SK-N-SH (cell line): ENCODE measurements at places on chromosomes 12 and 14.

GRCh38 chr14:104852280-104852663, 12.8 kb upstream of the CEP170B start:
- peak; percentile 17 for DNase-seq

- DNase-seq = no peak
These were observed 107.2 kb downstream of the SCAF11 start for GRCh38 chr12:45883187-45883586.

DNA sequence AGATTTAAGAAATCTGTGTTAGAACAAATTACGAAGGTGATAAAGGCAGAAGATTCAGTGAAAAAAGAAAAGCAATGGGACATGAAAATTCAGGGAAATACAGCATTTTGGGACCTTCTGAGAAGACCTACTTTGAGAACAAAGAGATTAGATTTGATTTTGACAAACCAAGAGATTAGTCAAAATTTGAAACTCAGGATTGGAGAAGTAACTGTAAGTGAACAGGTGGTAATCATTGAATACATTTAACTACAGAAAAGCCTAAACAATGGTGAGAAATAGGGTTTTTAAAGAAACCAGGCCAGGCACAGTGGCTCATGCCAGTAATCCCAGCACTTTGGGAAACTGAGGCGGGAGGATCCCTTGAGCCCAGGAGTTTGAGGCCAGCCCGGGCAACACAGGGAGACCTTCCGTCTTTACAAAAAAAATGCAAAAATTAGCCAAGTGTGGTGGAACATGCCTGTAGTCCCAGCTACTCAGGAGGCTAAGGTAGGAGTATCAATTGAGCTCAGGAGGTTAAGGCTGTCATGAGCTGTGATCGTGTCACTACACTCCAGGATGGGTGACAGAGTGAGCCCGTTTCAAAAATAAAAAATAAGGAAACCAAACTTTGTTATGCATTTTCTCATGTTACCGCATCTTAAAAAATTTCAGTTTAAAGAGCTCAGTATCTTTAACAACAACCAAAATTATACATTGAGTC, 8.9 kb upstream of the SAV1 start:
- no peak for DNase-seq

- no peak for DNase-seq
These were observed 6.0 kb downstream of the FBXW8 start for GRCh38 chr12:116916714-116917114.

GRCh38 chr14:86766469-86766868, 1226.5 kb downstream of the GALC start:
- no peak for DNase-seq

DNA sequence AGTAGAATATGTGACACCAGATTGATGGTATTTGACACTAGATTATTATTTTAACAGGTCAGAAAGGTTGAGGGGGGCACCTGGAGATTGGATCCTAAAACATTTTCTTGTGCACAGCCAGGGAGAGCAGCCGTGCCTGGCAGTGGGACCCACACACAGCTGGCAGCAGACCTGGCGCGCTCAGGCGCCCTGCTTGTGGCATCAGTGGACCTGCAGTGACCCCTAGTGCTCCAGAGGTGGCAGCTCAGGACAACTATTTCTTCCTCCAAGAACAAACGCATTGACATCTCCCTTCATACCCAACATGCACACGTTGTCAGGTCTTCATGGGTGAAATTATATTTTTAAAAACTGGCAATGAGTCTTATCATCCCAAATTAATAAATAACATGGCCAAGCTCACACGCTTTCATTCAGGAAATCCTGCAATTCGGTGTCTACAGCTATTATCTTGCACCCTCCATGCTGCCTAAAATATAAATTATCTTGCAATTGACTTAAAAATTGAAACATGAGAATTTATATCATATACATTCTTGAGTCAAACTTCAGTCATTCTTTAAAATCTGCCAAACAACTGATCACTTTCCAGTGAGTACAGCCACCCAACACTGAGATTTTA, 7.7 kb upstream of the TMEM132D start:
- peak; percentile 80 for DNase-seq

DNA sequence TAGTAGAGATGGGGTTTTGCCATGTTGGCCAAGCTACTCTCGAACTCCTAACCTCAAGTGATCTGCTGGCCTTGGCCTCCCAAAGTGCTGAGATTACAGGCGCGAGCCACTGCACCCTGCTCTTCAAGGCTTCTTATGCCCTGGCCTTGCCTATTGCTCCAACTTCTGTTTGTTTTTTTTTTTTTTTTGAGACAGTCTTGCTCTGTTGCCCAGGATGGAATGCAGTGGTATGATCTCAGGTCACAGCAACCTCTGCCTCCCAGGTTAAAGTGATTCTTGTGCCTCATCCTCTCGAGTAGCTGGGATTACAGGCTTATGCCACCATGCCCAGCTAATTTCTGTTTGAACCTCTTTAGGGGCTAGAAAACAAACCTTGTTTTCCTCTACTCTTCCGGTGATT, 6.0 kb upstream of the ABCD4 start:
- DNase-seq = no peak

DNA sequence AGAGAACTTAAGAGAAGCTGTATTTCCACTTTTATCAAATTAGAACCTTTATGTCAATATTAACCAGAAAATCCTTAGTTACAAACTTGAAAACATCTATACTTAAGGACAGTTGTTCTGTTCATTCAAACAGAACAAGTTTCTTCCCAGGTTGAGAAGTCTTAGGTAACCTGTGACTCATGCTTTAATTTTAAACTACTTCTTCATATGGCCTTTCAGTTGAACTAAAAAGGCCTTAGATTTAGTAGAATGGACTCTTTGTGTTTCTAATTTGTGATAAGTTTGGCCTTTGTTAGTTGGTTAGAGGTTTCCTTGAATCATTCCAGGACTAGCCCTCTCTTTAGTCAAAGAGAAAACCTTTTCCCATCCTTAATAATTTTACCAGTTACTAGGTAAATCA, 274.2 kb downstream of the FUT8 start:
- no peak for DNase-seq

DNA sequence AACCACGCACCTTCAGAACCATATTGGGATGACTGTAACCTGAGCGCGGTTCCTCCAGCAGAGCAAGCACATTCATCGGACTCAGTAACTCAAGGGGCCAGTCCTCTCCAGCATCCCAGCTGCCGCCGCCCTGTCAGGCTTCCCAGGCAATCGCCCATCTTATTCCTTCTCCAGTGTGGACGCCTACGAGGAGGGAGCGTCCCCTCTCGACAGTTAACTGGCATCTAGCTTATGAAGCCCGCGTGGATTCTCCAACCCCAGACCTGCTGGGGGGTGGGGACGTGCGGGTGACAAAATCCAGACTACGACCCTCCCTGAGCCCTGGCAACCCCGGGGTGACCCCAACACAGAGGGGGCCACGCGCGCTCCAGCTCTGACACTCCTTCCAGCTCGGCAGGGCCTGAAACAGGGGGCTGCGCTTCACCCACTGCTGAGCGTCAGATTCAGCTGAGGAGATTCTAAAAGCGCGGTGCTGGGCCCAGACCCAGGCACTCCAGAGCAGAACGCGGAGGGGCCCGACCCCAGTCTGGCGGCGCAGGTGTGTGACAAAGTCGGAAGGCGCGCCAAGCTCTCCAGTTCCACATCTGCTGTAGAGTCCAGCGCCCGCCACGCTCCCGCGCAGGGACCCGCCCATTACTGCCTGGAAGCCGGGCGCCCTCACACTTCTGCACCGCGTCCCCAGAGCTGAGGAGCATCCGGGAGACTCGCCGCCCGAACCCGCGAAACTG, 43.9 kb upstream of the ESR2 start:
- DNase-seq = peak; percentile 66

GRCh38 chr12:91381309-91381804, 198.7 kb upstream of the DCN start:
- peak; percentile 63 for DNase-seq

DNA sequence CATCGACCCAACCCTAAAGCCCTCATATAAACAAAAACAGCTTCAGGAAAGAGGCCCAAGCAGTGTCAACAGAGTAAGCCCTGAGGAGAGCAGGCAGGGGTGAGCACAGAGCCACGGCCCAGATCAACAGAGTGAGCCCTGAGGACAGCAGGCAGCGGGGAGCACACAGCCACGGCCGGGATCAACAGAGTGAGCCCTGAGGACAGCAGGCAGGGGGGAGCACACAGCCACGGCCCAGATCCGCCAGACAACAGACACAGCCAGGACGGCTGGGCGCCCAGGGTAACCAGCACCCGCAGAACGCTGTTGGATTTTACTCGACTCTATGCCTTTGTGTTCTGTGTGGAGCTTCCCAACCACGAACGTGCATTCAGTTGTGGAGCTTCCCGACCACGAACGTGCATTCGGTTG, 15.0 kb downstream of the CCDC85C start:
- DNase-seq = no peak

GRCh38 chr12:56723889-56724700, 1.0 kb downstream of the NACA start:
- DNase-seq = no peak

GRCh38 chr14:66650491-66650911, 142.6 kb downstream of the GPHN start:
- DNase-seq = no peak

DNA sequence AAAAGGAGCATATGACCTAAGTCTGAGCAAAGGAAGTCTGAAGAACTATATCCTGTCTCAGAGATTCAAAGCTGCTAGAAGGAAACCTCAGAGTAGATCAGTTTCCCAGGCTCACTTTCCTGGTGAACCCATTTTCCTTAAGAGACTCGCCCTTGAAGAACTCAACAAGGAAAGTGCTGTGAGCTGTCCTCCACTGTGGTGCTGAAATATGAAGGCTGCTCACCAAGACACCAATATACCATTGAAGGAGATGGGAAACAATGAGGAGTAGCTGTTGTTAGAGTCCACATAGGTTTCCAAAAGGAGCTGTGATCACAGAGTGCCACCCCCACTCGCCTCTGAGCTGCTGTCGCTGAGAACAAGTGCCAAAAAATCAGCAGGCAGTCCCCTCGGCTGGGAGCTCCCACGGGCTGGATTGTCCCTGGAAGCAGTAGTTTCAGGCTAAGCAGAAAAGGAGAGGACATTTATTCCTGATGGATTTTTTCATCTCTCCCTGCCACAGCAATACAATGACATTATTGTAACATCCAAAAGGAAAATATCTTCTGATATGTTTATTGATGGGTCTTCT, 282.1 kb downstream of the RPS29 start:
- no peak for DNase-seq

GRCh38 chr12:48678551-48679185, 3.4 kb downstream of the KANSL2 start:
- DNase-seq = no peak

DNA sequence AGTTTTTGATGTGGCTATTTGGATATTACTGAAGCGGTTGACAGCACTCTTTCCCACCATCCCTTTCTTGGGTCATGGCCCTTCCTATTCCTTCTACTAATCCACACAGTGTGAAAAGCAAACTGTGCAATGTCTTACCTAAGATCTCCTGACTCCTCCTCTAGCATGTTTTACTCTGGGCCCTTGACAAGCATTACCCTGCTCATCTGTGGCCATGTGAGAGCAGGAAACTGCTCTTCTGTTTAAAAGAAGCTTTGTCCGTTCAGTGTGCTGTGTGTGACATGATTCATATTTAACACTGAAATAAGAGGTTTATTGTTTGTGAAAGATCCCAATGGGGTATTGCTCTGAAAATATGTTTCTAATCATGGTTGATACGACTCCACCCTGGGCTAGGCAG, 1022.5 kb downstream of the AACS start:
- DNase-seq = no peak

GRCh38 chr12:32475724-32476123, 76.4 kb downstream of the FGD4 start:
- no peak for DNase-seq

GRCh38 chr12:94128280-94128679, 20.1 kb upstream of the PLXNC1 start:
- no peak for DNase-seq

DNA sequence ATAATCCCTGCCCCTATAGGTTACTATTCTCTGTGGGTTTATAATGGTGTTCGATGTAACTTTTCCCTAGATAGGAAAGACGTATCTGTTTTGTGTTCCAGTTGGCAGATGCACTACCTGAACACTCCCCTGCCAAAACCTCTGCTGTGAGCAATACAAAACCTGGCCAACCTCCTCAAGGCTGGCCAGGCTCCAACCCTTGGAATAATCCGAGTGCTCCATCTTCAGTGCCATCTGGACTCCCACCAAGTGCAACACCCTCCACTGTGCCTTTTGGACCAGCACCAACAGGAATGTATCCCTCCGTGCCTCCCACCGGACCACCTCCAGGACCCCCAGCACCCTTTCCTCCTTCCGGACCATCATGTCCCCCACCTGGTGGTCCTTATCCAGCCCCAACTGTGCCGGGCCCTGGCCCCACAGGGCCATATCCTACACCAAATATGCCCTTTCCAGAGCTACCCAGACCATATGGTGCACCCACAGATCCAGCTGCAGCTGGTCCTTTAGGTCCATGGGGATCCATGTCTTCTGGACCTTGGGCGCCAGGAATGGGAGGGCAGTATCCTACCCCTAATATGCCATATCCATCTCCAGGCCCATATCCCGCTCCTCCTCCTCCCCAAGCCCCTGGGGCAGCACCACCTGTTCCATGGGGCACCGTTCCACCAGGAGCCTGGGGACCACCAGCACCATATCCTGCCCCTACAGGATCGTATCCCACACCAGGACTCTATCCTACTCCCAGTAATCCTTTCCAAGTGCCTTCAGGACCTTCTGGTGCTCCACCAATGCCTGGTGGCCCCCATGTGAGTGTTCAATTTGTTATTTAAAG, 11.3 kb downstream of the MAPK1IP1L start:
- no peak for DNase-seq

DNA sequence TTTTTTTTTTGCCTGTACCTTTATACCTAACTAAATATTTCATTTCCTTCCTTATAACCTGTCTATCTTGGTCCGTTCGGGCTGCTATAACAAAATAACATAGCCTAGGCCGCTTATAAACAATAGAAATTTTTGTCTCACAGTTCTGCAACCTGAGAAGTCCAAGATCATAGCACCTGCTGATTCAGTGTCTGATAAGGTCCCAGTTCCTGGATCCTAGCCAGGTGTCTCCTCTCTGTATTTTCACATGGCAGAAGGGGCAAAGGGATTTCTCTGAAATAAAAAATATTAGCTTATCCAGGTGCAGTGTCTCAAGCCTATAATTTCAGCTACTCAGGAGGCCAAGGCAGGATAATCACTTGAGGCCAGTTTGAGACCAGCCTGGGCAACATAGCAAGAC, 1046.6 kb upstream of the USP15 start:
- DNase-seq = no peak

DNA sequence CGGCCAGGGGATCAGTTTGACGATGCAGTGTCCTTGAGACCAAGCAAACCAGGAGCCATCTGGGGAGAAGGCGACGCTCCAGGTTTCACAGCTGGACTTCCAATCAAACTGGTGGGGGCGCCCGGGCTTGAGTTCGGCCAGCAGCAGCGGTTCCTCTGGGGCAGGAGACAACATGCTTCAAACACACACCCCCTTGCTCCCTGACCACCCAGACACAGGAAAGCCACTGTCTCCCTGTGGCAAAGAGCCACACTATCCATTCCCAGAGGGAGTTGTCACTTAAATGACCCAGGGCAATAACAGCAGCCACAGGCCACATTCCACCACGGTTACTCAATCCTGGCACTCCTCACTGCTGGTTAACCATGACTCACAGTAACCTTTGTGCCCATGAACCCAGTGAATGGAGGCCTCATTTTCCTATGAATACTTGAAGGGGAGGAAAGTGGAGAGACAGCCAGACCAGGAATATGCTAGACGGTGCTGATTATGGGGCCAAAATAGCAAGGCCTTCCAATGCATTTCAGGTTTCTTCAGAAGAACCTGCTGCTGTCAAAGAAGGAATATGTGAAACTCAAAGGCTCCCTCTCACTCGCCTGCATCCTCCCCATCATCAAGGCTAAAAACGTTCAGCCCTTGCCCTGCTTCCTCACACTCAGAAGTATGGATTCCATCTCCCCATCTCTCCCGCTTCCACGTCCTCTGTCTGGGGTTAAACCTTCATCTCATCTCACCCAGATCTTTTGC, 8.5 kb downstream of the WSB2 start:
- no peak for DNase-seq
